HFFc6 (cell line): ENCODE measurements at places on chromosomes 16 and 17.

DNA sequence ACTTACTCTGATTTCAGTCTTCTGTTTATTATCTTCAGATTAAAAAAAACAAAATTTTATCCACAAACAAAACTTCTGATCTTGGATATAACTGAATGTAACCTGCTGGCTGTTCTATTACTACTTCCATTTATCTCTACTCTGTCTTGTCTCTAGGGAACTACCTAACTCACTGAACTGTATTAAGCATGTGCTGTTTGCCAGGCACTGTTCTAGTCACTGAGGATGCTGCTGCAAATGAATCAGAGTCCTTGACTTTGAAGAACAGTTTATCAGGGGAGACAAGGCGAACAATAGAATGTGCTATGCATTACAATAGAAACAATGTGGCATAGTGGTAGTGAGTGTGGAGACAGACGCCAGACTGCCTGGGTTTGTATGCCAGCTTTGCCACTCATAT is 2.3 kb upstream of the ANKRD40 start:
- no peak for DNase-seq

DNA sequence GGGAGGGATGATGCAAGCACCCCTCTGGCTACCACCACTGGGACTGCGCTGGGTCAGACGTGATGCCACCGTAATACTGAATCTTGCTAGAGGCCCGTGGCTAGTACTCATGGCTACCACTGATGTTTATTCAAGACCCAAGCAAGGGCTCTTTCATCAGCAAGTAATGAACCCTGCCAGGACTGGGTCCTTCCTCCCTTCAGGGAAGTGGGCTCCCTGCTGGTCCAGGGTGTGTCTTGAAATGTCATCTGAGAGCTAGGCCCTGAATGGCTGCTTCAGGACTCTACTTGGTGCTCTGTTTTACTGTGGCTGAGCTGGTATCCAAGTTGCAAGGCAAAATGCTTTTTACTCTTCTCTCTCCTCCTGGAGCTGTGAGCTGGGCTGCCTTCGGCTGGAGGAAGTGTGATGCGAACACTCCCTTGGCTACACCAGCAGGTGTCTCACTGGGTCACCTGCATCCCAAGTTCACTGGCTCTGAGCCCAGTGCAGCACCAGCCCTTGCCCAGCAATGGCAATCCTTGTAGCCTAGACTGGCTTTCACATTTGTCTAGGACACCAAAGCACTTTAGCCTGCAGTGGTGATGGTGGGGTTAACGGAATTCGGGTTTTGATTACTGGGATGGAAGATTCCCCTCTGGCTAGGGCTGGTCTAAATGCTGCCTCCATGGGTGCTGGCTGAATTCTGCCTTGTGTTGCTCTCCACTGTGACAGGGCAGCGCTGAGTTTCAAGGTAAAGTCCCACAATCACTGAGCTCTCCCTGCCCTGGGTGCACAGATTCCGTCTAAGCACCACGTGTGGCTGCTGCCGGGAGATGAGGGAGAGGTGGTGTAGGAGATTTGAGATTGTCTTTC is 98.6 kb downstream of the USP22 start:
- DNase-seq, result no peak

DNA sequence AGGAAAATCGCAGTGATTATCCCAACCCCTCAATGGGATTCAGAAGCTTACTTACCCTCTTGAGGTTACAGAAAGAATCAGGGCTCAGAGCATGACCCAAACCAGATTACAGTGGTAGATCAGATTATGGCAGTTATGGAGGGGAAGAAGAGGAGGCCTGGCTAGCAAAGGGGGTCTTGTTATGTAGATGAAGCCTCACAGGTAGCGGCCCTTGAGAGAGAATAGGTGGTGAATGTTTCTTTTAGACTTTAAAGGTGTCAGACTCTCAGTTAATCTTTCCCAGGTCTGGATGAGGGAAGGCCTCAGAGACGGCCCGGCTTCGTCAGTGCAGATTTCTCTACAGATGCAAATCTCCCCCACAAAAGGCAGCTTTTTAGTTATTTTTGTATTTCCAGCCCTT is 15.6 kb downstream of the RNF112 start:
- DNase-seq, result no peak

GRCh38 chr17:69762766-69763165 is 312.3 kb upstream of the KCNJ16 start:
- DNase-seq, result no peak

- no peak for DNase-seq
Measured at GRCh38 chr17:8696906-8697305, 47.7 kb downstream of the CCDC42 start.
